ENCODE measurements at places on chromosomes 5 and 9. TPM values are rescaled to one million over a fixed set of nuclear protein-coding genes. Genes with fewer than 3 reads are reported as not detected.

Gene TRPM6
- total RNA-seq, result 1.7 TPM

Gene SPINK6
- not detected for total RNA-seq

Gene GALT
- total RNA-seq, result 57.5 TPM

Gene ANXA1
- total RNA-seq, result not detected

Gene GALNT12
- 2.7 TPM for total RNA-seq

Gene NRARP
- 15.2 TPM for total RNA-seq

Gene ZNF474
- total RNA-seq, result 0.64 TPM

Gene FBXO4
- 1.0 TPM for total RNA-seq

Gene SEPTIN8
- 26.9 TPM for total RNA-seq

Gene SLC6A19
- total RNA-seq, result not detected

Gene CREB3
- 32.0 TPM for total RNA-seq

Gene KIF24
- total RNA-seq, result 0.78 TPM

Gene ITK
- total RNA-seq, result not detected

Gene SAXO1
- total RNA-seq, result 0.37 TPM

Gene ADAMTS19
- 22.1 TPM for total RNA-seq

Gene COL27A1
- 3.9 TPM for total RNA-seq

Gene TYRP1
- not detected for total RNA-seq

Gene IFNA8
- total RNA-seq, result not detected

All from glutamatergic neuron (in vitro differentiated cells).